ENCODE measurements at places on chromosomes 16 and 17. TPM values are rescaled to one million over a fixed set of nuclear protein-coding genes. Genes with fewer than 3 reads are reported as not detected.
A peak's percentile ranks its signal among the peaks of the same experiment; 100 is the strongest.

Gene YBX2
- total RNA-seq = 9.7 TPM

Gene FOXL1
- not detected for total RNA-seq

Gene SMPD3
- total RNA-seq = 64.9 TPM

Gene CDK10
- total RNA-seq = 57.8 TPM

Gene HSF4
- total RNA-seq = 125 TPM

Gene EXOC3L1
- total RNA-seq = 0.45 TPM

Gene ZNF287
- 4.3 TPM for total RNA-seq

Gene ITGAD
- not detected for total RNA-seq

- no peaks in the 10 kb centered on the region for H3K27me3 ChIP-seq
- DNase-seq = no peak
- no peak overlapping the region for H3K4me3 ChIP-seq
- H3K36me3 ChIP-seq = peaks cover 21% of the 10 kb centered on the region
- no peak overlapping the region for H3K27ac ChIP-seq
Observed at GRCh38 chr17:4276514-4276913, 12.7 kb upstream of the ANKFY1 start.

- DNase-seq = peak; percentile 88
- peaks cover 12% of the 10 kb centered on the region for H3K4me1 ChIP-seq
- H3K27ac ChIP-seq = peak overlapping the region; percentile 77
- H3K27me3 ChIP-seq = peaks cover 2% of the 10 kb centered on the region
- no peaks in the 10 kb centered on the region for H3K36me3 ChIP-seq
- H3K4me3 ChIP-seq = peak overlapping the region; percentile 14
Observed at GRCh38 chr16:88194397-88195268, 188.1 kb upstream of the ZNF469 start.

- no peaks in the 10 kb centered on the region for H3K36me3 ChIP-seq
- no peak overlapping the region for H3K4me3 ChIP-seq
- no peaks in the 10 kb centered on the region for H3K27me3 ChIP-seq
Observed at GRCh38 chr17:81380131-81380530, 15.1 kb upstream of the BAHCC1 start.

DNA sequence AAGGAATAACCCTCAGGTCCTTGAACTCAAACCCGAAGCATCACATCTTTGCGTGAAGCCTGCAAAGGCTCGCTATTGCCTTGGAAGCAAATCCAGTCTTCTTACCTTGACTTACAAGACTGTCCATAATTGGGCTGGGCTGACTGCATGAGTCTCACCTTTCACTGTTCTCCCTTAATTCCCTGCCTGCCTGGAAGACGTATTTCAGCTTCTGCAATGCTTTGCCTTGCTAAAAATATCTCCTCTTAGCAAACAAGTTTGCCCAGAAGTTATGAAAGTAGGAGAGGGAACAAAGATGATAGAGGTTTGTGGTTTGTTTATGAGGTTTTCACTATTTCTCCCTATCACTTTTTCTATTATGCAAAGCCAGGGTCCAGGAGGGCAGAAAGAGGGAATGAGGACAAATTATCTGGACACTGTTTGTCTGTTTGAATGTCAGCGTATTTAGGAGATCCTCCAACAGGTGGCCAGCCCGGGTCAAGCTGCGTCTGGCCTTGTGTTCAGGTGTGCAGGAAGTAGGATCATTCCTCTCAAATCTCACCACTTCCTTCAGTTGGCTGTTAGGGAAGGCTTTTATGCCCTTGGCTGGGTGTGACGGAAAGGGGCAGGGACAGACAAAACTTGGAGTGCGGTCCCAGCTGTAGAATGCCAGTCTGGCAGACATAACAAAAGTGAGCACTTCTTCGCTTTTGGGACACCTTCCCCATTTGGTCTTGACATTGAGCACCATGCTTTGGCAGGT is 488.9 kb downstream of the CDH13 start:
- H3K4me3 ChIP-seq = no peak overlapping the region
- no peak for DNase-seq
- peaks cover 4% of the 10 kb centered on the region for H3K4me1 ChIP-seq
- H3K36me3 ChIP-seq = no peaks in the 10 kb centered on the region
- no peak overlapping the region for H3K27ac ChIP-seq
- H3K27me3 ChIP-seq = peaks cover 5% of the 10 kb centered on the region

DNA sequence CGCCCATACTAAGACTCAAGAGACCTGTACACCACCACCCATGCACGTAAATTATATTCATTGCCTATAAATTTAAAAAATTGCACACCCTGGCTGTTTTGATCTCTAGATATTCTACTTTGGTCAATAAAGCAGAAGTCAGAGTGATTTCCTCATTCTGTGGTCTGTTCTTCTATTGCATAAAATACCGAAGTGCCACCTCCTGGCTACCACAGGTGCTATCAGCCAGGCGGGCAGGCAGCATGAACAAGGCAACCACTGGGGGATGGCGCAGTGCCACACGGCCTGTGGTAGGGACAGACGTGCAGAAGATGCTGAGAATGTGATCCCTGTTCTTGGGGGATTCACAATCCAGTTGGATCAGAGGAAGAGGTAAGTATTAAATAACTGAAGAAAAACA is 122.3 kb downstream of the CDK5R1 start:
- no peaks in the 10 kb centered on the region for H3K4me1 ChIP-seq
- no peak overlapping the region for H3K27ac ChIP-seq
- no peaks in the 10 kb centered on the region for H3K36me3 ChIP-seq
- DNase-seq = no peak
- H3K4me3 ChIP-seq = no peak overlapping the region
- H3K27me3 ChIP-seq = no peaks in the 10 kb centered on the region

GRCh38 chr17:74704544-74704943 is 8.2 kb downstream of the CD300LF start:
- H3K27me3 ChIP-seq = peaks cover 18% of the 10 kb centered on the region
- H3K4me3 ChIP-seq = no peak overlapping the region
- no peaks in the 10 kb centered on the region for H3K36me3 ChIP-seq
- H3K4me1 ChIP-seq = no peaks in the 10 kb centered on the region
- no peak overlapping the region for H3K27ac ChIP-seq

DNA sequence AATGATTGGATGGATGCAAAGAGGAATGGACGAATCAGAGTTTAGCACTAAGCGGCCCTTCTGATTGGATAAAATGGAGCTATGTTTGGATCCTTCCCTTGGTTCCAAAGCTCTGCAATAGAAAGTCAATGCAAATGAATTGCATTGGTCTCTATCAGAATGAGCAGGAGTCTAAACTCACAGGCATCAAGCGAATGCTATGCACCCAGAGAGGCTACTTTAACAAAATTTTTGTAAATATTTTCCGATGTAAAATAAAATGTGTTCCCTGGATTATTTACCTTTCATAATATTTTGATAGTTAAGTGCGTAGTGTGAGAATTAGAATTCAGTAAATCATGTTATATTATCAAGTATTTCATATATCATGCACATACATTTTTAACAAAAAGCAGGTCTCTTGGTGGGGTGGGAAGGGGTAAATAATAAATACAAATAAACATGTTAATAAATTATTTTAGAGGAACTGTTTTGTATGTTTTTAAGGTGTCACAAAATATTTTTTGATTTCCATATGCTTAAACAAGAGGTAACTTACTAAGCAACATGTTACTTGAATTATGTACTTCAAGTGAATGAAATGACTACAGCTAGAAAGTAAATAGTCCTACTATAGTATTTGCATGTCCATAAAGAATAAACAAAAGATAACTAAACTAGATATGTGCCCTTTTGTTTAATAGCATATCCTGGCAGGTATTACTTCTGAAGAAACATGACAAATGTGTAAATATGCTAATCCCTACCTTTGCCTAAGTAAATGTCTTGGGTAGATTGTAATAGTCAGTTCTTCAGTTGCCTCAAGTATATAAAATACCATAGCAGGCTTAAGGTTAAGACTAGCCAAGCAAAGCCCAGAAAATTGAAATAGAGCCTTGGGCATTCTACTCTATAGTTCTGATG is 4.4 kb upstream of the UNK start:
- no peak for DNase-seq
- peak overlapping the region; percentile 97 for H3K27ac ChIP-seq
- peaks cover 58% of the 10 kb centered on the region for H3K4me1 ChIP-seq
- peak overlapping the region; percentile 90 for H3K4me3 ChIP-seq
- H3K27me3 ChIP-seq = no peaks in the 10 kb centered on the region

DNA sequence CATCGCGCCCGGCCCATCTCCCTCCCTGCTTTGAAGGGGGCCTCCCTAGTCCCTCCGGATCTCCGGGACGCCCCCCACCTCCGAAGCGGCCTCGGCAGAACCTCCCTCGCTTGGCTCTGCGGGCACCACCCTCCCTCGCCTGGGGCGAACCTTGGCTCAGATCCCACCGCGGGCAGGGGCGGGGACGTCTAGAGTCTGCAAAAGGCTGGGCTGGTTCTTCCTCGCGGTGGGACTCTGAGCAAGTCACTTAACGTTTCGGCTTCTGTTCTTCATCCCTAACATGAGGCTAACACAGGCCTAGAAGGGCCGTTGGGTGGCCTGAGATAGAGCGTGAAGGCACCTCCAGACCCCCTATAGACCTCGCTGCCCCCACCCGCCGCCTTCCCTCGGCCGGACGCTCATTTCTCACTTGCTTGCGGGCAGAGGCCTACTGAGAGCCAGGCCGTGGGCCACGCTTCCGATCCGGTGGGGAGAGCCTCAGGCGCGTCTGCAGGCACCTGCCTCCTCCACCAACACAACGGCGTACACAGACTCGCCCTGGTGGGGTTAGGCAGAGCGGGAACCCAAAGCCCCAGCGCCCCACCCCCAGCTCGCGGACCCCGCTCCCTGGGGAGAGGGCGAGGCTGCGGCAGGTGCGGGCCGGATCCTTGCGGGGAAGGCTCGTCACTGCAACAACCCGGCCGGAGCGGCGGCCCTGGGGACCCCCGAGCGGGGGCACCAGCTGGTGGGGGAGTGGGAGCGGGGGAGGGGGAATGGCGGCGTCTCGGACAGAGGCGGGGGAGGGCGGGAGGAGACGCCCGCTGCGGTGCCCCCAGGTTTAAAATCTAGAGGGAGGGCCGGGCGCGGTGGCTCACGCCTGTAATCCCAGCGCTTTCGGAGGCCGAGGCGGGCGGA is 5.4 kb downstream of the MYO1C start:
- peak overlapping the region; percentile 97 for H3K27ac ChIP-seq
- H3K36me3 ChIP-seq = peaks cover 16% of the 10 kb centered on the region
- peaks cover 69% of the 10 kb centered on the region for H3K4me1 ChIP-seq
- H3K4me3 ChIP-seq = peak overlapping the region; percentile 77
- H3K27me3 ChIP-seq = no peaks in the 10 kb centered on the region
- peak; percentile 95 for DNase-seq

DNA sequence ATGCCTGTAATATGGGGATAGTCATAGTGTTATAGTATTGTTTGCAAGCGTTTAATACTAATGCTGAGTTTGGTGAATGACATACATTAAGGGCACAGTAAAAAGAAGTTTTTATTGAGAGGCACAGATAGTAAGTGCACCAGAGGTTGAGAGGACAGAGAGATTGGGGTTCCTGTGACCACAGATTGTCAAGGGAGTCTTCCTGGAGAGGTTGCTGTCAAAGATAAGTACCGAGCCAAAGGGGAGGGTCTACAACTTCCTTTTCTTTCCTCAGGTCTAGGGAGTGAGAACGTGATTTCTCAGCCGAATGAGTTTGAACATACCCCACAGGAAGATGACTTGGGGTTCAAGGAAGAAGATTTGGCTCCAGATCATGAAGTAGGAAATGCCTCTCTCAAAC is 1.8 kb downstream of the ZNF48 start:
- H3K4me3 ChIP-seq = no peak overlapping the region
- no peak overlapping the region for H3K27ac ChIP-seq
- peaks cover 41% of the 10 kb centered on the region for H3K4me1 ChIP-seq
- DNase-seq = no peak

DNA sequence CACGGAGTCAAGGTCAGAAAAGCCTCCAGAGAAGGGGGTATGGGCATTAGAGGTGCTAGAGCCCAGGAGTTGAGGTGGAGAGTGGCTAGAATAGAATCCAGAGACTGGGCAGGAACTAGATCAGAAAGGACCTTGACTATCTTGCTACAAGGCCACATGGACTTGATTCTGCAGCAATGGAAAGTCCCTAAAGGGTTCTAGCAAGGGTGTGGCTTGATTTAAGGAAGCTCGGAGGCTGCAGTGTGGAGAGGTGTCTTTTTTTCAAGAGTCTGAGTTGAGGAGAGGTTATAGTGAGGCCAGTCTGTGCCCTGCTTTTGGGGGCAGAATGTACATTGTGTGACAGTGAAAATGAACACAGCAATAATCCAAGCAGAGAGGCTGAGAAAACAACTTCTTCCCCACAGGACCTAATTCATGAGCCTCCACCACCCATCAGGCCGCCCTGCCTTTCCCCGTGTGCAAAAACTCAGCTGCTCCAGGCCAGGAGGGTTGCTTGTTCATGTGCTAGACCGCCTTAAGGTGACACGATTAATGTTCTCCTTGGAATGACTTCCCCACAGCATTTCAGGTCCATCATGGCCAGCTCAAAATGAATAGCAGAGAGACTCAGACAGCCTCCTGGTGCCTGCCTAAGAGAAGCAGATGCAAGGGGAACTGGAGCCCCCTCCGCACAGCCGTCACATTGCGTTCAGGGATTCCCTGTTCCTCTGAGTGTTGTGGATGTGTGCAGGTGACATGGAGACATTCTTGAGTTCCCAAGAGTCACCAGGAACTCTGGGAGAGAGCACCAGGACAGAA is 8.7 kb upstream of the BEAN1 start:
- no peaks in the 10 kb centered on the region for H3K27me3 ChIP-seq
- no peak for DNase-seq
- H3K4me1 ChIP-seq = no peaks in the 10 kb centered on the region
- H3K27ac ChIP-seq = no peak overlapping the region
- H3K36me3 ChIP-seq = no peaks in the 10 kb centered on the region

GRCh38 chr17:49646391-49647255 is 31.3 kb downstream of the SPOP start:
- no peaks in the 10 kb centered on the region for H3K36me3 ChIP-seq
- H3K27ac ChIP-seq = peak overlapping the region; percentile 65
- no peaks in the 10 kb centered on the region for H3K27me3 ChIP-seq

- DNase-seq = no peak
- H3K36me3 ChIP-seq = no peaks in the 10 kb centered on the region
- H3K27me3 ChIP-seq = no peaks in the 10 kb centered on the region
- no peak overlapping the region for H3K27ac ChIP-seq
- no peak overlapping the region for H3K4me3 ChIP-seq
- H3K4me1 ChIP-seq = peaks cover 33% of the 10 kb centered on the region
Observed at GRCh38 chr17:30376621-30377452, 1.9 kb upstream of the CPD start.

- peaks cover 40% of the 10 kb centered on the region for H3K4me1 ChIP-seq
- DNase-seq = no peak
- H3K36me3 ChIP-seq = no peaks in the 10 kb centered on the region
- H3K27ac ChIP-seq = peak overlapping the region; percentile 97
Observed at GRCh38 chr17:36544044-36544306, 744 bp upstream of the GGNBP2 start.

DNA sequence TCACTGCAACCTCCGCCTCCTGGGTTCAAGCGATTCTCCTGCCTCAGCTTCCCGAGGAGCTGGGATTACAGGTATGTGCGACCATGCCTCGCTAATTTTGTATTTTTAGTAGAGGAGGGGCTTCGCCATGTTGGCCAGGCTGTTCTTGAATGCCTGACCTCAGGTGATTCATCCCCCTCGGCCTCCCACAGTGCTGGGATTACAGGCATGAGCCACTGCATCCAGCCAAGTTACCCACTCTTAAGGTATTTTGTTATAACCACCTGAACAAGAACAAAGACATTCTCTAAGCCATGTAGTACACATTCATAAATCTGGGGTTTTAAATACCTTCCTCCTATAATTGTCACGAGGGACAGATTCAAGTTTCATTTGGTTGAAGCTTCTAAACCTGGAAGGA is 12.3 kb upstream of the TMEM170A start:
- H3K27ac ChIP-seq = no peak overlapping the region
- no peaks in the 10 kb centered on the region for H3K27me3 ChIP-seq
- no peak overlapping the region for H3K4me3 ChIP-seq
- DNase-seq = no peak
- H3K36me3 ChIP-seq = no peaks in the 10 kb centered on the region
- no peaks in the 10 kb centered on the region for H3K4me1 ChIP-seq

Data from suprapubic skin (tissue), 4 donors.